ENCODE measurements at places on chromosomes 16 and 17. TPM values are rescaled to one million over a fixed set of nuclear protein-coding genes. Genes with fewer than 3 reads are reported as not detected.

GRCh38 chr17:27218041-27218440 is 75.9 kb upstream of the WSB1 start:
- no peak for DNase-seq

Gene ATP6V0A1
- 43.9 TPM for total RNA-seq

DNA sequence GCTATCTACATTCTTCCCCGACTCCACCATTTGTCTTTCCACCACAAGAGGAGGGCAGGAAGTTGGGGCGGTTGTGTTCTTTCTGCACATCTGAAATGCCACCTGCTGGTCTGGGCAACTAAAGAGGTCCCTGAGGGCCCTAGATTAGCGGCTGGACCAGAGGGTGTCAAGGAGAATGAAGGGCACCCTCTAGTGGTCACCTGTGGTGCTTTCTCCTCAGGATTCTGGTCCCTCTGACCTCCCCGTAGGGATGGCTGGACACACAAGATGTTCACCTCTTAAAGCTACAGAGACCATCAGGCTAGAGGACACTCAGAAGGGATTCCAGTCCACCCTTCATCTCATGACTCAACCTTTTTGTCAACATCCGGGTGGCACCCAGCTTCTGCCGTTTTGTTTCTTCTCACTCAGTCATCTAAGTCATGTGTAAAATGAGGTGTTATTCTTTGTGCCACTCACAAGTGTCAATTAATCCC is 2.9 kb upstream of the SCIMP start:
- no peak for DNase-seq

- no peak for DNase-seq
These were observed 143.9 kb downstream of the SNX29 start for GRCh38 chr16:12120217-12120981.

GRCh38 chr17:74460241-74460640 is 6.2 kb upstream of the CD300A start:
- DNase-seq: no peak

- DNase-seq: no peak
These were observed 7.2 kb upstream of the USP10 start for GRCh38 chr16:84692451-84693214.

DNA sequence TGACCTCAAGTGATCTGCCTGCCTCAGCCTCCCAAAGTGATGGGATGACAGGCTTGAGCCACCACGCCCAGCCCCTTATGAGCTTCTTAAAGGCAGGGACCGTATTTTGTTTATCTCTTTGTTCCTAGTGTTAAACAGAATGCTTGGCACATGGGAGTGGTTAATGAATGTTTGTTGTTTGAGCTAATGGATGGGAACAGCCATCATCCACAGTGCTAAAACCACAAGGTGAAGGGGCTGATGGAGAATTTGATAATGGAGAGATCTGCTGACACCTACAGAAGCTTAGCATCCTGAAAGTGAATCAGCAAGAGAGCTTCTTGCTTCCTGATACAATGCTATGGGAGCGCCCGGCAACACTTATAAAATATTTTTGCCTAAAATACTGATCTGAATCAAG is 8.6 kb upstream of the CDH1 start:
- DNase-seq: no peak

GRCh38 chr16:23629516-23629915 is 11.6 kb downstream of the PALB2 start:
- no peak for DNase-seq

DNA sequence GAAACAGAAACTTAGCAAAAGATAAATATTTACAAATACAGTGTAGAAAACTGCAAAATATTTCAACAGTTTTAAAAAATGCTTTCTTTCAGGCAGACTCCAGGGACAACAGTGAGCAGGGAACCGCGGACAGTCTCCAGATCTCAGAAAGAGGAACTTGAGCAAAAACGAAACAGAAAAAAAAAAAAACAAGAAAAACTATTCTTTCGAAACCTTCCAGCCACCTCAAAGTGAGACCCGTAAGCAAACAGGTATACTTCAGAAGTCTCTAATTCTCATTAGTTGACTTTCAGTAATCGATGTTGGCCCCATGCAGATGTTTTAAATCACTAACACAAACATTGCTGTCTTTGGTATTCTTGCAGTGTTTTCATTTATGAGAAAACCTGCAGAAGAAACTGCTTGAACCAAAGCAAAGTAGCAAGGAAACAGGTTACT is 15.7 kb upstream of the CCL1 start:
- no peak for DNase-seq

Gene FN3K
- total RNA-seq: 5.8 TPM

DNA sequence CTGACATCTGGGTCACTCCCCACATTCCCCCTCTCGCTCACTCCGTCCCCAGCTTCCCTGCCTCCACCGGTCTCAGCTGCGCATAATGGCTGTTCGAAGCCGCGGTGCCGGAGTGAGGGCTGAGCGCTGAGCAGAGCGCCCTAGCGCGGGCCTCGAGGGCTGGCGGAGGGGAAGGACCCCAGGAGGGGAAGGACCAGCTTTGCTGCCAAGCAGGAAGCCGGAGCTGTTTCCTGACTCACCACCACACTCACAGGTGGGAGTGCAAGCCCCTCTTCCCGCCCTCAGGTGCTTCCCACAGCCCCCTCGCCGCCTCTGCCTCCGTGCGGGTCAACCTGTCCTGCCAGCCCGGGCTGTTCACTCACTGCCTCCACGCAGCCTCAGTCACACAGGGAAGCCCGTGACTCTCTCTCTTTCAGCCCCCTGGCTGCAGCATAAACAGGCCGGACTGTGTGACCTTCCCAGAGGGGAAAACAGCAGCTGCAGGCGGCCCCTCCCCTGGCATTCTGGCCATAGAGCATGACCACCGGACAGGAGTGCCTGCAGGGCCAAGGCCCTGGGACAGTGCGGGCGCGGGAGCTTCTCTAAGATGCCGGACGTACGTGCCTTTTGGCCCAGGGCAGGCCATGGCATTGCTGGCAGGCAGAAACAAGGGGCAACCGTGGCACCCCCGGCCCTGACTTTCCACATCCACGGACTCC is 23.7 kb downstream of the SLC43A2 start:
- DNase-seq: no peak

Gene CDC42EP4
- 41.9 TPM for total RNA-seq

GRCh38 chr17:8708025-8708461 is 36.6 kb downstream of the CCDC42 start:
- DNase-seq: no peak

Gene CNGB1
- total RNA-seq: not detected

Gene OGFOD1
- 75.8 TPM for total RNA-seq
